ENCODE measurements at places on chromosomes 11 and 22.

DNA sequence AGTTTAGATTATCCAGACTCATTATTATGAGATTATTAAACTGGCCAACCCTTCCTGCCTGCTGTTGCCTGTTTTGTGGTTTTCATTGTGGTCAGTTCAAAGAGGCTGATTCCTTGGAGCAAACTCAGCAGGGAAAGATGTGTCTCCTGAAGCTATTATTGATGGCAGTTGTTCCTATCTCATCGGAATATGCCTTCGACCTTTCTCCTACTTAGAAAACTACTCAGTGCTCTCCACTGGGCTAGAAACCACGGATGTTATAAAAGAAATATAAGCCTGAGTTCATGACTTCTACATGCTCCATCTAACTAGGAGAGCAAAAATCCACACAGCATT, 80.2 kb upstream of the NAV2 start:
- DNase-seq, result no peak

GRCh38 chr11:1317432-1317831, 8.0 kb upstream of the TOLLIP start:
- no peak for DNase-seq

DNA sequence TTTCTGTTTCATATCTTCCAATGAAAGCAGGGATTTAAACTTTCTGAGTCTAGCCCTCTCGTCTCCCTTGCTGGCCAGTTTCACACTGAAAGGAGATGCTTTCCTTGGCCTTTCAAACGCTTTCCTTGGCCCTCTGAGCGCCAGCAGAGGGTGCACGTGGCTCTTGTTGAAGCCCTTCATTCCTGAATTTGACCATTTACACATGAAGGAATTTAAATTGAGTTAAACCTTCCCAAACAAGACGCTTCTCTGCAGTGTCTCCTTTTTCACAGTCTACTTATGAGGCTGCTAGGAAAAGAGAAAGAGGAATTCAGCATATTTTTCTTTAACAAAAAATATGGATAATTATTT, 21.6 kb downstream of the NNMT start:
- DNase-seq, result no peak

- DNase-seq, result no peak
Measured at GRCh38 chr22:46614025-46614931, 5.9 kb upstream of the GRAMD4 start.

GRCh38 chr11:75537740-75538139, 12.0 kb upstream of the GDPD5 start:
- no peak for DNase-seq

DNA sequence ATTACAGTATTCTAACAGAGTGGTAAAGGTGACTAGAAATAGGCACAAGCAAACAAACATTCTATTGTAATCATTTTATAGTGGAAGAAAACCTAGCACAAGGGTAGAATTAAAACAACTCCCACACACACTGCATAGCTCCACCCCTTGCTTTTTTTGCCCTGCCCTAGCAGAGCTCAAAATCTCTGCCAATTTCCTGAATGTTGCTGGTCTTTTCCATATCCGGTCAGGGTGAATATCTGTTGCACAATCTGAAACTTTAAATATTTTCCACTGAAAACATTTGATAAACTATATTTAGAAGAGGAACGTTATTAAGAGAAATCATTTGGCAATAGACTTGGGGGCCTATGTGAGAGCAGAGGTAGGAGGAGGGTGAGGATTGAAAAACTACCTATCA, 2.7 kb downstream of the SPA17 start:
- DNase-seq, result no peak

DNA sequence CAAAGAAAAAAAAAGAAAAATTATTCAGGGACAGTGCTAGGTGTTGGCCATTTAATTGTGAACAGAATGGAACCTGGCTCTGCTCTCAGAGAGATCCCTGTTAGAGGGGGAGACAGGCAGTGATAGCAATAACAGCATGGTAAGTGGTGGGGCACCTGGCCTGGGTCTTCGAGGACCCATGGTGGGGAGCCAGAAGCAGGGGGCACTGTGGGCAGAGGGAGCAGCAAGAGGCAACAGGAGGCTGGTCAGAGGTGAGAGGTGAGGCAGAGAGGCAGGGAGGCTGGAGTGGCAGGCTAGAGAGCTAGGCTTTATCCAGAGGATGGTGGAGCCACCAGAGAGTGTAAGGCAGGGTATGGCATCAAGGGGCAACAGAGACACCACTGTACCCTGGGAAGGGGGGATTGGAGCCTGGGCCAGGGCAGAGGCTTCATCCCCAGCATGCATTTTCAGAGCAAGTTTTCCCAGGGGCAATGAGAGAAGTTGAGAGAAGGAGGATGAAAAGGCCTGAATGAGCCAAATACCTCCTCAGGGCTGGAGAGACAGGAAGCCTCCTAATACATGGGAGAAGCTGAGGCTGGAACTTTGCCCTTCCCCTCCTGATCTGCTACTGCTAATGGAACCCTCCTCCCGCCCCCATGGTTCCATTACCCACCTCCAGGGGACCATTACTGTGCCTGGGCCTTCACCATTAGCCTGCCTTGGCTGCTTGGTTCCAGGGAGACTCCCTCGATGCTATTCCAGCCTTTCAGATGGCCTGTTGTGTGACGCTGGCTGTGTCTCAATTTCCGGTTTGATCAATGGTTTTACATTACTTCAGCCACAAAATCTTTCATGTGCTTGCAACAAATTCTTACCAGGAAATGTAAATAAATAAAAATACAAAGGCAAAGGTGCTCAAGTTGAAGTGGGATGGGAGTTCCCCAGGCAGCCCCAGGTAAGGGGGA, 2.6 kb upstream of the P2RY2 start:
- DNase-seq, result no peak

- no peak for DNase-seq
Measured at GRCh38 chr11:112087212-112087611, 539 bp downstream of the SDHD start.

DNA sequence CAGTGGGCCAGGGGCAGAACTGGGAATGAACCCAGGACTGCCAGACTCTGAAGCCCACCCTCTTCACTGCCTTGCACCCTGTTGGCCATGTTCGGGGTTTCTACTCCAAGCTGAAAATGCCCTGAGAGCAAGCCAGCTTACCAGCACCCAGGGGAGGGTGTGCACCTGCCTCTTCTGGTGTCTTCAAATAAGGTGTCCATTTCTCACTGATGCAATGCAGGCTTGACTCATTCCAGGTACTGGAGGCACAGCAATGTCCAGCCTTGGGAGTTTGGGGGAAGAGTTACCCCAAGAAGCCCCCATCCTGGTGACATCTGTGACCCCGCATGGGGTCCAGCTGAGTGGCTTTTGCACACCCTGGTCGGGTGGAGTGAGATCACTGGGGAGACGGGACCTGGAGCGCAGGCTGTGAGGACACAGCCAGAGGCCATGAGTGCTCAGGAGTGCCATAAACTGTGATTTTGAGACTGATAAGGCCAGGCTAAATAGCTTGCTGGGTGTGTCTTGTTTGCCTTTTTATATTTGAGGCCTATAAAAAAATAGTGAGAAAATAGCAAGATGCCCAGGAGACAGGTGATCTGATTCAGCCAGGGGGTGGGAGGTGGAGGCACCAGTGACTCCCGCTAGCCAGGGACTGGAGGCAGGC, 4.6 kb upstream of the CERK start:
- no peak for DNase-seq

GRCh38 chr11:85845124-85845631, 10.0 kb upstream of the CCDC83 start:
- DNase-seq, result no peak

GRCh38 chr11:32511926-32512325, 71.7 kb upstream of the EIF3M start:
- DNase-seq, result no peak

- DNase-seq, result peak; percentile 90
Measured at GRCh38 chr11:70712471-70712870, 314.1 kb downstream of the CTTN start.

DNA sequence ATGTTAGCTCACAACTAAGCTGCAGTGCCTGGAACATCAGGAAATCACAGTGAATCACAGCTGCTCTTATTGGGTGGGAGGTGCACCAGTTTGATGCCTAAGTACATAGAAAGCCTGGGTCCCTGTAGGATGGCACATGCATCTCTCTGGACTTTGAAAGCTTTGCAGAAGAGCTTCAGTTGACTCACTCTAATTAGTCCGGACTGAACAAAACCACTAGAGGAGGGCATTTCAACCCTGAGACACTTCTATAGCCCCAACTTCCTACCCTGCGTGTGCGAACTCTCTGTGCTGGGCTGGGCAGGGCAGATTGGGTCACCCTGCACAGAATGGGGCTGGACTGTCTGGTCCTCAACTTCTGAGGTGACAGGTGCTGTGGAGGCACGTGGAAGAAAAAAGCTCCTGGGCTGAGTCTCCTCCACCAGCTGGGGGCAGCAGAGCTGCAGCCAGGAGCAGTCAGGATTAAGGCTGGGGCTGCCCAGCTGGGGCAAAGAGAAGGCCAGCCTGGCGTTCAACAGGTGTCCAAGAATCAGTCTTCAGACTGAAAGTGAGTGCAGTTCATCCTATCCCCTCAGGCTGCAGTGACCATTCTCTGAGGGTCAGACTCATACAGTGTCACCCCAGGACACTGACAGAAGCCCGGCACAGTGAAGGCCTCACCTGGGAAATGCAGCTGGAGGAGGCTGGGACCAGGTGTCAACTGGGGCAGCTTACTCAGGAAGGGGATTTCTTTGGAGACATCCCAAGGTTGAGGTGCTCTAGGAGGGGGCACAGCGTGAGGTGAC, 22.1 kb downstream of the GGTLC2 start:
- DNase-seq, result no peak

- DNase-seq, result peak; percentile 21
Measured at GRCh38 chr11:17736930-17737817, 2.6 kb downstream of the KCNC1 start.

- DNase-seq, result peak; percentile 59
Measured at GRCh38 chr22:28019881-28020861, 101.1 kb upstream of the PITPNB start.

GRCh38 chr11:44512818-44513217, 52.6 kb upstream of the CD82 start:
- no peak for DNase-seq

GRCh38 chr11:33063326-33063881, 24.0 kb downstream of the TCP11L1 start:
- no peak for DNase-seq

DNA sequence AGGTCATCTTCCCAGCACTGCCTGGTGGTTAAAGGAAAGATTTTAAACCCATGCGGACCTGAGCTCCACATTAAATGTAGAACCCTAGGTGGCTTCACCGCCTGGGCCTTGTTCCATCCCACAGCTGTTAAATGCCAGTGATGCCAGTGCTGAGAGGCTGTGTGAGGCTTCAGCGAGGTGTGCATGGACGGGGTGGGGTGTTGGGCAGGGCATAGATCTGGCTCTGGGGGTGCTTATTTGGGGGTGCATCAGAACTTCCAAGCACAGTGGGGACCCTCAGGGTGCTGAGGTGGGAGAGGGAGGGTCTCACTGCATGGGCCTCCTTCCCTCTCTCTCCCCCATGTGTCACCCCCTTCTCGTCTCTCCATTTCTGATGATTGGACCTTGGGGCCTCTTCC, 90.1 kb upstream of the B3GAT1 start:
- DNase-seq, result no peak

GRCh38 chr11:68377389-68377795, 65.0 kb downstream of the LRP5 start:
- DNase-seq, result no peak
